Temporal lobe (tissue), 4 donors: ENCODE measurements at places on chromosomes 11 and 22. TPM values are rescaled to one million over a fixed set of nuclear protein-coding genes. Genes with fewer than 3 reads are reported as not detected.

SCGB1D2 gene
- total RNA-seq, result not detected

CENPM gene
- total RNA-seq, result 3.0 TPM

SPTBN2 gene
- total RNA-seq, result 155 TPM

LAYN gene
- total RNA-seq, result 4.2 TPM

MISFA gene
- 0.74 TPM for total RNA-seq

GGTLC3 gene
- not detected for total RNA-seq

UBASH3B gene
- 14.3 TPM for total RNA-seq

USP2 gene
- 0.74 TPM for total RNA-seq

PDGFD gene
- 8.6 TPM for total RNA-seq

MEI1 gene
- total RNA-seq, result not detected

PRODH gene
- total RNA-seq, result 0.74 TPM

LDLRAD3 gene
- 36.4 TPM for total RNA-seq

DGCR6 gene
- total RNA-seq, result 6.4 TPM

PTPRCAP gene
- total RNA-seq, result not detected
